ENCODE measurements at places on chromosomes 6 and 20.

DNA sequence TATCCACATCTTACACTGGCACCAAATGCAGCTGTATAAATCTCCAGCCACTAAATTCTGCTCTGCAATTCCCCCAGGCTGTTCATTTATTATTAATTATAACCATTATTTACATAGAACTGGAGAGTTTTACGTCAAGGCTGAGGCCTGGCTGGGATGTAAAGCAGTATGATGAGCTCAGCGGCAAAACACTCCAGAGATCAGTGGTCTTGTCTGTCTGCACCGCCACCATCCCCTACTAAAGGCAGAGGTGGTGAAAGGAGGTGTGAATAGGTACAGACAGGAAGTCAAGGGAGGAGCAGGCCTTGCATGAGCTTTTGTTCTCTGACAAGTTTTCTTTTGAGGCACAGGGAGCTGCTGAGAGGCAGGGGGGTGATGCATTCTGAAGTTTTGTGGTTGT, 159.9 kb upstream of the PCSK2 start:
- DNase-seq: no peak

GRCh38 chr6:42013134-42013516, 37.2 kb upstream of the TAF8 start:
- DNase-seq: no peak

GRCh38 chr6:70474751-70475150, 61.4 kb downstream of the FAM135A start:
- DNase-seq: no peak

DNA sequence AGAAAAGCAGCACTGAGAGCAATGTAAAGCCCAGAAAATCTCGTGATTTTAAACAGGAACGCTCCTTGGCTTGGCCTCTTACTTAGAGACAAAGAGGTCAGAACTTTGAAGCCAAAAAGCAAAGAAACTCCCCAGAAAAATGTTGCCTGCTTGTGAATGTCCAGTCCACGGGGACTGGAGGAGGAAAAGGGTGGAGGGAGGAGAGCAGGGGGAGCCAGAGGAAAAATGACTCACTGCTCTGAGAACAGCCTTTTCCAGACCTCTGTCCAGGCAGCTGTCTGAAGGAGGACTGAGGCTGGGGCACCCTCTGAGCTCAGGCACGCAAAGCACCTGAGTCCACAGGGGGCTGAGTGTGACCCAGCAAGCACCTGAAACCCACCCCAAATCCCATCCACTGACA, 64.7 kb downstream of the TRAM2 start:
- DNase-seq: no peak

DNA sequence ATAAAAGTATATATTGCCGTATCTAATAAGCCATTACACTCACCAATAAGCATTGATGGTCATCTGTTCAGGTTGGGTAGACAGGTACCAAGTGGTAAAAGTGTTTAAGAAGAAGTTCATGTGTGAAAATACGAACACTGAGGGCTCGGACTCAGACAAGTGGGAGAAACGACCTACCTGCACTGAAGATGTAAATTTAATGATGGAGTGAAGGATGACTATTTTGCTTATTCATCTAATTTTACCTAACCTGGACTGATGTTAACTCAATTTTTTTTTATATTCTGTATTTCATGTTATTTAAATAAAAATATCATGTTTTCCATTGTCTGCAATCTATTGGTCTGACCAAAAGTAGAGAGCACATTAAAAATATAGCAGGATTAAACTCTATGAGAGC, 469.1 kb upstream of the BTBD3 start:
- DNase-seq: no peak

GRCh38 chr6:32867022-32867477, 13.1 kb downstream of the PSMB9 start:
- DNase-seq: no peak

DNA sequence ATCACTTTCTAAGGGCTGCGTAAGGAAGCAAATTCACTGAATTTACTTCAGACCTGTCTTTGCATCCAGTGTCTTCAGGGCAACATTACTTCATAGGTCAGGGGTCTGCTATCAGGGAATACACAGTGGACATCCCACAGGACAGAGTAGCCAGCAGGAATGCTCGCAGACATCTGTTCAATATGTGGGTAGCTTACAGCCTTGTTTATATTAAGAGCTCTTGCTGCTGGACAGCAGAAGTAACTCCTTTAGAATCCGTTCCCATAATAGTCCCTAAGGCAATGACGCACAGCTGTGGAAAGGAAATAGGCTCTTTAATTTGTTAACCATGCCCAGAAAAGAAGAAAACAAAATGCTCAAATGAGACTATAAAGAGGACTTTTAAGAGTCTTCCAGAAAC, 198.7 kb downstream of the MOXD1 start:
- no peak for DNase-seq

- DNase-seq: no peak
Observed at GRCh38 chr6:33853026-33853425, 49.2 kb upstream of the MLN start.

DNA sequence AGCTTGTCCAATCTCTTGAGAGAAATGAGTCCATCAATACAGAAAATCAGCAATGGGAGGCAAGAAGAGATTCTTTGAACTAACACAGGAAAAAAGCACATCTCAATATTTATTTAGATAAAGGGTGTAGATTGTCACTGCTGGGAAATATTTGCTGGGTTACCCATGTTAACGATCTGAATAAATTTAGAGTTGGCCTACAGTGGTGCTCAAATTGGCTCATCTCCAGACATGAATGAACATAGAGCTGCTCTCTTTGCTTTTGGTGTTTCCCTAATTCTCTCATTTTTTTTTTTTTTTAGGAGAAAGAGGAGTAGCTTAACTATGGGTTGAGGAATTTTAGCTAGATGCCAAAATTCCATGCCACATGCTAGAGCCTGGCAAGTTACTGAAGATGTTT, 471.2 kb downstream of the PKHD1 start:
- no peak for DNase-seq

DNA sequence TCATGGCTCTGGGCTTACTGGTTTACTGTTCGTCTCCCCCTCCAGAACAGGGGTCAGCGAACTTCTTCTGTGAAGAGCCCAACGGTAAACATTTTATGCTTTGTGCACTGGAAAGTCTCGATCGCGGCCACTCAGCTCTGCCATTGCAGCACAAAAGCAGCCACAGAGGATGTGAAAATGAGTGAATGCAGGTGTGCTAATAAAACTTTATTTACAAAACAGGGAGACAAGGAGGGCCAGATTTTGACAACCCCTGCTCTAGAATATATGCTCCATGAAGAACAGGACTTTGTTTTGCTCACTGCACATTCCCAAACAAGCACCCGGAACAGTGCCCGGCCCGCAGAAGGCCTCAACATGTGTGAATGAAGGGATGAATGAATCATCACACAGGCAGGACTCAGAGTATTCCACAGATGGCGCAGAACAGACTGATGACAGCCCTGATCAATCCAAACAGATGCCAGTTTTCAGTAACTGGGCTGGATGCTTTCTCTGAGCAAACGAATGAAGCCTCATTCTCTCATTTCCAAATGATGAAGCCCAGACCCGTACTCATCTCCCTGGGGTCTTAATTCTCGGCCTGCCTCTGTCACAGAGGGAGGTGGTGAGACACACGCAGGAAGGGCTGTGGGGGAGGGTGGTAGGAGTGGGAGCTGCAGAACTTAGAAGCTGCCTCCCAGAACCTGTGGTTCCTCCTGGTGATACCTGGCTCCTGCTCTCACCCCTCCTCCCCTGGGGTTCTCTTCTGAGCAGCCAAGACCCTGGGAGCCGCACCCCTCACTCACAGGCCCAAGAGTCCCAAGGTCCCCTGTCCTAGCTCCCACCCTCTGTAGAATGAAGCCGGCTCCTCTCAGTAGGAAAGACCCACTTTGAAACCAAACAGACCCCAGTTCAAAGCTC, 196.4 kb downstream of the PREX1 start:
- no peak for DNase-seq

GRCh38 chr6:117089604-117090003, 175.8 kb upstream of the VGLL2 start:
- no peak for DNase-seq

- no peak for DNase-seq
Observed at GRCh38 chr6:132763269-132763668, 5.6 kb upstream of the VNN2 start.

DNA sequence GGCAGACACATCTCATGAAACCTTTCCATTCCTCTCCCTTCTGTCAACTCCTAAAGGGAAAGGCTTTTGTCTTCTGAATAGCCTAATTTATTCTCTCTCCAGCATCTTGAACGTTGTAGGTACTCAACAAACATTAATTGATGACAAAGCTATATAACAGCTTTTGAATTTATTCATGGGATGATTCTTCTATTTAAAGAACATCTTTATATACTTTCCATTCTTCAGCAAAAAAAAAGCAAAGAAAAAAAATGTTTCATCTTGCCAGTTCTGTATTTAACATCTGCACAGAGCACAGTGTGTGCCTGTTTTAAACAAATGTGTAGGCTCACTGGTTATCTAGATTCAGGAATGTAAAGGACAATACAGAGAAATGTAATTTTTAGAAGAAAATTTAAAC, 648.7 kb downstream of the KIF16B start:
- DNase-seq: no peak

GRCh38 chr6:150119173-150119572, 23.7 kb upstream of the PPP1R14C start:
- no peak for DNase-seq

- no peak for DNase-seq
Observed at GRCh38 chr20:57952136-57952535, 242.3 kb upstream of the PMEPA1 start.

GRCh38 chr6:135331002-135331401, 149.9 kb downstream of the MYB start:
- DNase-seq: no peak

- no peak for DNase-seq
Observed at GRCh38 chr6:43496370-43497128, 13.6 kb downstream of the LRRC73 start.

DNA sequence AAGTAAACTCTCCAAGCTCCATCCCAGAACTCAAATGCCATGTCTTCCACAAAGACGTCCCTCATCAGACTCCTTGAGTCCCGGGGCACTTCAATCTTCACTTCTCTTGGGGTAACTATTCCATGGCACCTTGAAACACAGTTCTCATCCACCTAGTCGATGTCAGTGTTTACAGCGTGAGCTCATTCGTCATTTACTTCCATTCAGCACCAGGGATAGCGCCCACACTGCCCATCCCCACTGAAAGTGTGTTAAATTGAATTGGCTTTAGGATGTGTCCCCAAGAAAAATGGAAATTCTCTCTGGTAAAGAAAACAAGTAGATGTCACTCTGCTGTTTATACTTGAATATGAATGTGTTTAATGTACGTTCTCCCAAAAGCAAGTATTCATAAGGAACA, 31.3 kb downstream of the KCNK15 start:
- DNase-seq: no peak

DNA sequence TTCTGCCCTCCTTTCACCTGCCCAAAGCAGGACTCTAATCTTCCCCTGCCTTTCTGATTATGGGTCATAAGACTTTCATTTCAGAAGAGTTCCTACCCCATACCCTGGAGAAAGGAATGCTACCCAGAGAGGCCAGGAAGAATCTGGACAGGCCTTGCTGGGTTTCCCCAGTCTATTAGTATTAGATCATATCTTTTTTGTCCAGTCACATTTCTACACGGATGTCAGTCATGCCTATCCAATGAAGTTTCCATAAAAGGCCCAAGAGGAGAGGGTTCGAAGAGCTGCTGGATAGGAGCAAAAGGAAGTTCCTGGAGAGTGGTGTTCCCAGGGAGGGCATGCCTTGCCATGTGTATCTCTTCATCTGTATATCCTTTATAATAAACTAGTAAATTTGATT, 3.2 kb downstream of the POLH start:
- no peak for DNase-seq

- no peak for DNase-seq
Observed at GRCh38 chr20:13868331-13868730, 83.5 kb downstream of the NDUFAF5 start.

DNA sequence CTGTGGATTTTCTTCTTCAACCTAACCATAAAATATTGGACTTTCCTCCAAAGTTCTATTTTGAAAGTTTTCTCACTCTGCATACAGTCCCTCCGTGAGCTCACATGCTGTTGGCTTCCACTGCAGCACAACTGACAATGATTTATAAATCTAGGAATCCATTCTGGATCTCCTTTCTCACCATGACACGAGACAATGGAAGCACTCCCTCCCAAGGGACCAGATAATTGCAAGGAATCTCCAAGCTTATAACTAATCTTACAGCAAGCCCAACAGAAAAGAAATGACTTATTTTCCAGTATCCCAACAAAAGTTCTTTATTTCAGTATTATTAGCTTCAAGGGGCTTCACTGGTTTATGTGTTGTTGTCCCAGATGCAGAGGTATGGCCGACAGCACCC, 729.0 kb downstream of the RFPL4B start:
- no peak for DNase-seq

- no peak for DNase-seq
Observed at GRCh38 chr20:58900397-58900796, 47.9 kb downstream of the GNAS start.

DNA sequence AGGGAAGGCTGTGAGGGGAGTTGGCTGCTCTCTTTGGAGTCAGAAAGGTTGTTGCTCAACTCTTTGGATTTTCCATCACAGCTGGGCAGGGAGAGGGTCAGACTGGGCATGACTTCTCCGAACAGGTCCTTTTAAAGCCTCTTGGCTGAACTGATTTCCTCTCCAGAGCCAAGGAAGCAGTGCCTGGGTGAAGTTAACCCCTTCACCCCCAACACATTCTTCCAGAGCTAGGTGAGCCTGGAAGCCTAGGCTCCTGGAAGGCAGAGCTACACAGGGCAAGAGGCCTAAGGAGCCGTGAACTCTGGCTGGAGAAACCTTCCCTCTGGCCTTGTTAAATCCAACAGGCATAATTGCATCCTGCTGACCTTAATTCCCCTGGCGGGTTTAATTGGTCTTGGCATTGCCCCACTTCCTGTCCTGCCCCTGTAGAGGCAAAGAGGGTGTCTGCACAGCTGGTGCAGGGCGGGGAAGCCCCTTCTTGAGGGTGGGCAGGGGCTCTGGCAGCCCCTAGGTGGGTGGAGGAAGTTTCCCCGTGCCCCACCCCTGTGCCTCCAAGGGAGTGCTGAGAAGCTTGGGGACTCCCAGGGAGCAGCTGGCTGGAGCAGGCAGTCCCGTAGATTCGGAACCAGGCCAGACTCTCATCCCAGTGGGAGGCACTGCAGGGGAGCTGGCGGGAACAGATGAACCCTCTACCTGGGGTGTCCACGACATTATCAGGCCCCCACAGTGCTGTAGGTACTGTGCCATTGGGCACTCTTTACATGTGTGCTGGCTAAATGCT, 3.6 kb upstream of the MYLK2 start:
- no peak for DNase-seq
